GM03348 (cell line): ENCODE measurements at places on chromosomes 16 and 17.

GRCh38 chr17:37797206-37797605 lies 52.3 kb upstream of the HNF1B start:
- DNase-seq = peak; percentile 50

DNA sequence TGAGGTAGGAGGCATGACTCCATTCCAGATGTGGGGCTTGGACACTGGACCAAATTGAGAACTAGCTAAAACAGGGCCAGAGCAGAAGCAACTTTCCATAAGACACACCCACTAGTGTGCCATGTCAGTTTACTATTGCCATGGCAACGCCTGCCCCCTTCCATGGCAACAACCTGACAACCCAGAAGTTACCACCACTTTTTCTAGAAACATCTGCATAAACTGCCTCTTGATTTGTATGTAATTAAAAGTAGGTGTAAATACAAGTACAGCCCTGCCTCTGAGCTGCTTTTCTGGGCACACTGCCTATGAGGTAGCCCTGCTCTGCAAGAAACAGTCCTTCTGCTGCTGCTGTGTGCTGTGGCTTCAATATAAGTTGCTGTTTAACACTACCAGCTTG lies 19.5 kb upstream of the SCNN1B start:
- no peak for DNase-seq

DNA sequence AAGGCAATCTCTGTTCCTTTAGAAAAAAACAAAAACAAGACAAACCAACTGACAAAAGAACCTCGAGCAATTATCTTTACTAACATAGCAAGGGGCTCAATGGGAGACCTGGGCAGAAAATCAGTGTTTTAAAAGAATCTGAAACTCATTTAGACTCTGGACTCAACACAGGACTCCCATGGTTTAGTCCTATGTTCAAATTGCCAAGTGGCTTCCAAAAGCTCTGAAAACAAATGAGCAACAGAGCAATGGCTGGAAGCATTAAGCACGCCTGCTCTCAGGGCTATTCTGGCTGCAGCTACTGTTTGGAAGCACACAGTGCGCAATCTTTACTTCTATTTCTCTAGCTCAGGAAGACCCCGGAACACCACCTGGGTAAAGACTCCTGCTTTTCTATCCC lies 162.0 kb downstream of the AATF start:
- DNase-seq = no peak

DNA sequence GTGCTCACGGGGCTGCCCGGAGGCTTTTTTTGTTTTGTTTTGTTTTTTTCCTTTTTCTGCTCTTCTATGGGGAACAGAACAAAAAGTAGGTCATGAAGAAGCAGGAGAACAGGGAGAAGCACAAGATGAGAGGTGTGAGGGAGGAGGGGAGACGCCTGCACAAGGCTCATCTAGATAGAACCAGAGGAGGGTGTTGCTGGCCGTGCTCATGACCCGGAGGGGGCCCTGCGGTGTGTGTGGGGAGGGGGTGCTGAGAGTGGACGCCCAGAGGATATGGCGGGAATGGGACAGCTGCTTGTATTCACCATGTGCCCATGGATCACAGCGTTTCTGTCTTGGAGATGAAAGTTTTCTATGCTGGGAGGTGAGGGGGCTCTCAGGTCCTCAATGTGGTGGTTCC lies 183.7 kb downstream of the FOXL1 start:
- DNase-seq = no peak

- peak; percentile 41 for DNase-seq
These were observed 37.7 kb upstream of the SREBF1 start for GRCh38 chr17:17874478-17874877.

- DNase-seq = no peak
These were observed 81.5 kb downstream of the AMFR start for GRCh38 chr16:56343661-56344517.
